ENCODE measurements at places on chromosomes 4 and X.
A peak's percentile ranks its signal among the peaks of the same experiment; 100 is the strongest.

DNA sequence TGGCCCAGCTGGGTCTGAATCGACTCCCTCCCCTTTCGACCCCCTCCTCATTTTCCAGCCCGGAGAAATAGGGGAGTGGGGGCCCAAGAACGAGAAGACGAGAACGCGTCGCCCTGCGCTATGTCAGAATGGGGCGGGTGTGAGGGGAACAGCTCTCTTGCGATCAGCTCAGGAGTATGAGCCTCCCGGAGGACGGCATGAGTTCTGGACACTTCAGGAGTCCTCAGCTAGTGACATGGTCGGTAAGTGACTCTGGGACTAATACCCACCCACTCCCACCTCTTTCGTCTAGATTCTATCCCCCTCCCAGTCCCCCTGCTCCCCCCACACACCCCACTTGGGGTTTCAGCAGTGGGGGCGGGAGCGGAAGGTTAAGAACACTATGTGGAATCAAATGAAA, 944 bp downstream of the KLF8 start:
- DNase-seq: no peak

DNA sequence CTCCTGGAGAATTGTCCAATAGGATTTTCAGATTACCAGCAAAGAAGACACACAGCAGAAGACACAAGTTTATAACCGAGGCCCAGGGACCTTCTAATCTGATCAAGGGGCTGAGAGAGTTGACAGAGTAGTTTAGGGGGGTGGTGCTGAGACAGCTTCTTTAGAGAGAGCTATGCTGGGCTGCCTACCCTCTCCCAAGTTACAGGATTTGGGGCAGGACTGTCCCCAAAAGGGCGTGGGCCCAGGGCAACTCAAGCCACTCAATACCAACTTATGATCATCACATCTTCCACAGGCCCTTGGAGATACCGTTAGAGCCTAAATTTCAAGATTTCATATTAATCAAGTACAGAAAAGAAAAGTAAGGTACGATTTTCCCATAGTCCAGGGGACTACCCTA, 43.0 kb downstream of the PDHA1 start:
- DNase-seq: no peak

GRCh38 chrX:97844161-97844560, 960.5 kb downstream of the RPA4 start:
- DNase-seq: no peak

DNA sequence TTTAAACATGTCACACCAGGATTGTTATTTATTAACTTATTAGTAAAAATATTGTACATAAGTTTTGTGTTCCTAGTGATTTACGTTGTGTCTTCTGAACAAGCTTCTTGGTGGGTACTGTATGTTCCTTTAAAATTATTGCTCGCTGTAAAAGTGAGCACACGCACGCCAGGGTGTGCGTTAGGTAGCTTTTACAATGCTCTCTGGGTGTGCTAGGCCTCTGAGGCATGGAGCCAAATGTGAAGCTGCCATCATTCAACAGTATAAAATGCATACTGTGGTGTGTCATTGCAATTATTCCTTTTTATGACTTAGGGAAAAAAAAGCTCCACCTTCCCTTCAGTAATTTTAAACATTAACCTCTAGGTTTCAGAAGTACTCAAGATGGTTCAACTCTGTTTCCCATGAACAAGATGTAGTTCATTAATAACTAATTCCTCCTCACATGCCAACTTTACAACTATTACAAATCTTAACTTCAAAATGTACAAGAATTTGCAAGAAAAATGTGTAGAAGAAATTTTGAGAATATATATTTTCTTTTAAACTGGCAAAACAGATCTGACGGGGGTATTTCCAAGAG, 42.4 kb downstream of the ATOH1 start:
- no peak for DNase-seq

- peak; percentile 5 for DNase-seq
Observed at GRCh38 chr4:95572304-95572991, 23.7 kb upstream of the UNC5C start.

GRCh38 chr4:148589182-148589581, 147.0 kb upstream of the NR3C2 start:
- DNase-seq: no peak

DNA sequence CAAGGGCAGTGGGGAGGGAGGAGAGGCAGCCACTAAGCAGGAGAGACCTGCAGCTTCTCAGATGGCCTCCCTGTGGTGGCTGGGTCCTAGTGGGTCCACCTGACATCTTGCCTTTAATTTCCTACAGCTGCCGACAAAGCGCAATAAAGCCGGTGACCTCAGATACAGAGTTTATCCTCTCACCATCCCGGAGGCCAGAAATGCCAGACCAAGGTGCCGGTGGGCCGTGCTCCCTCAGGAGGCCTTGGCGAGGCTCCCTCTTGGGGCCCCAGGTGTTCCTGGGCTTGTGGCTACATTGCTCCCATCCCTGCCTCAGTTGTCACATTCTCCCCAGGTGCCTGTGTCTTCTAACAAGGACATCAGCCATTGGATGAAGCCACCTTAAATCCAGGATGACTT, 103.0 kb downstream of the ADRA2C start:
- no peak for DNase-seq

DNA sequence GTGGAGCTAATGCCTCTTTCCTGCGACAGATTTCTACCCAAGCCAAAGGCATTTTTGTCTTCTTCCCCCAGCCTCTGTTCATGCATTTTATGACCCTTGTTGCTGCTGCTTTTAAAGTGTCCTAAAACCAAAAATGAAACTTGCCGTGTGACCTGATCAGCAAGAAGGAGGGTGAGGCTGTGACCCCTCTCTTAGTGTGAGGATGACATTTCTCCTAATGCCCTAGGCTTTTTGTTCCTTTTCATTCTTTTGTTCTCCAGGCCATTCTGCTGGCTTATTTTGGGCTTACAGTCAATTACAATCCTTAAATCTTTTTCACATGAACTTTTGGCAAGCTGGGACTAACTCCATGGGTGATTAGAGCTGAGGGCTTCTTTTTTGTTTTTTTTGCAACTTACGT, 34.4 kb downstream of the PTTG2 start:
- no peak for DNase-seq

- no peak for DNase-seq
Observed at GRCh38 chr4:99664716-99665115, 7.1 kb upstream of the C4orf54 start.

- DNase-seq: no peak
Observed at GRCh38 chr4:626201-627091, 1.1 kb downstream of the PDE6B start.

GRCh38 chrX:11363069-11363594, 69.9 kb downstream of the AMELX start:
- DNase-seq: no peak

DNA sequence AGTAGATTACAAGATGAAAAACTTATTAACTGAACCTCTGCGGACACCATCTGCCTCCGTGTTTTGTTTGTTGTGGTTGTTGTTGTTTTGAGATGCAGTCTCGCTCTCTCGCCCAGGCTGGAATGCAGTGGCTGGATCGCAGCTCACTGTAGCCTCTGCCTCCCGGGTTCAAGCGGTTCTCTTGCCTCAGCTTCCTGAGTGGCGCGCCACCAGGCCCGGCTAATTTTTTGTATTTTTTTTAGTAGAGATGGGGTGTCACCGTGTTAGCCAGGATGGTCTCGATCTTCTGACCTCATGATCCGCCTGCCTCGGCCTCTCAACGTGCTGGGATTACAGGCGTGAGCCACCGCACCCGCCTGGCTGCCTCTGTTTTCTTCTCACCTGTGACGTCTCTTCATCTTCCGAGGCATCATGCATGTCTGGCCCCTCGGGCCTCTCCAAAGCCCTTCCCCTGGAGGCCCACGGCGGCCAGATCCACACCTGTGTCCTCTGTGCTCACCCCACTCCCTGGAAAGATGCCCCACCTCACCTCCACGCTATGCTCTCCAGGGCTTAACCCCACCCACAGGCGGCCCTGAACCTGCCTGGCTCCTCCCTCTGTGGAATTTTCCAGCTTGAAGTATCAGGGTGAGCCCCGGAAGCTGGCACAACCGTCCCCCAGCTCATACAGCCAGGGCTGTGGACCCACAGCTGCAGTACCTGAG, 77.0 kb upstream of the MXD4 start:
- no peak for DNase-seq

DNA sequence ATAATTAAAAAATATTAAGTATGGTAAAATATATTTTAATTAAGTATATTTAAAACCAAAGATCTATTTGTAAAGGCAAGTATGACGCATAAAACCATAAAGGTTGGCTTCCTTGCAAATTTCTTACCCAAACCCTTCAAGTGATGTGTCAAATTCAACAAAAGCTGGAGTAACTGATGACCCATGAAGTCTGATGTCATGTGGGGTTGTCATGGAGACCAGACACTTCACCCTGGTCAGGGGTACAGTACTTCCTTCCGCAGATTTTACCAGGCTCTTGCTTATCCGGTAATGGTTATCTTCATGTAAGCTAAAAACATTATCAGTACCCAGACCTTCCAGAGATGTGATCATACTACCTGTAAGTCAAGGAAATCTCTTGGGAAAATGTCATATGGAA, 170.1 kb downstream of the WDFY3 start:
- no peak for DNase-seq

GRCh38 chr4:24771241-24771640, 24.1 kb upstream of the SOD3 start:
- DNase-seq: no peak

GRCh38 chr4:166673911-166674310, 560.4 kb downstream of the SPOCK3 start:
- DNase-seq: no peak

DNA sequence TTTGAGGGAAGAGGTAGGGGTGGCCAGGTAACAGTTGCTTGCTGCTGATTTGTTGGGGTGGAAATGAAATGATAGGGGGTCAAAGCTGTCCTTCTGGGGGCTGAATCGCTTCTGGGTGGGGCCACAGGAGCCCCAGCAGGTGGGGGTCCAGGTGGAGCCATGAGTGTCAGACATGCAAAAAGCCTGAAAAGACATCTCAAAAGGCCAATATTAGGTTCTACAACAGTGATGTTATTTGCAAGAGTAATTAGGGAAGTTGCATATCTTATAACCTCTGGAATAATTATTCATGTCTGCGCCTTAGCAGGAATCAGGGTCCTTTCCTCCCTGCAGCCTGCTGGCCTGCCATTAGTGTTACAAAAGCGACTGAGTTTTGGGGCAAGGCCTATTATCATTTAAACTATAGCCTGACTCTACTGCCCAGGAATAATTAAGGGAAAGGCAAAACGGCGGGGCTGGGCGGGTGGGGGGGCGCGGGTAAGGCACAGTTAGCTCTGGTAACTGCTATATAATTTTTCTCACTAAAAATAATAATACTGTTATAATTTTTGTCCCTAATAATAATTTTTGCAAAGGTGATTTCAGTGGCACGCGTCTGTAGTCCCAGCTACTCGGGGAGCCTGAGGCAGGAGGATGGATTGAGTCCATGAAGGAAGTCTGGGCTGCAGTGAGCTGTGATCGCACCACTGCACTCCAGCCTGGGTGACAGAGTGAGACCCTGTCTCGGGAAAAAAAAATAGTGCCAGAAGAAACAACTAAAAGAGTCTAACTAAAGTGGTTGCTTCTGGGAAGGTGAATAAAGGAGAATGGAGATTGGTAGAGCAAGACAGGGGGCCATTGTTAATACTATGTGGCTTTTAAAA, 145.7 kb downstream of the MAGEB17 start:
- DNase-seq: no peak

GRCh38 chr4:40915318-40916217, 165.8 kb downstream of the NSUN7 start:
- DNase-seq: peak; percentile 64

DNA sequence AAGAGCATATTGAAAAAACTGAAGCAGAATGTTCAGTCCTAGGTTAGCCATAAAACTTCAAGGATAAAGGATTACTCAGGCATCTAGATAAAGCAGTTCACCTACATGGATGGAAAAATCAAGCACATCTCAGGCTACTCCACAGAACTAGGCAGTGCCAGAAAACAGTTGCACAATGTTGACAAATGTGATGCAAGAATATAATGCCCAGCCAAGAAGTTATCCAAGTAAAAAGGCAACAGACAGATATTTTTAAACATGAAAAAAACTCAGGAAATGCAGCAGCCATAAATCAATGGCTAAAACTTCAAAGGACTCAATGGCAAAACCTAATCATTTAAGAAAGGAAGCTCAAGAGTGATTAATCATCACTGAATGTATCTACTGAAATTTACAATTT, 456.0 kb upstream of the FAM241A start:
- DNase-seq: peak; percentile 1

GRCh38 chr4:162685410-162685809, 481.3 kb downstream of the NAF1 start:
- no peak for DNase-seq

DNA sequence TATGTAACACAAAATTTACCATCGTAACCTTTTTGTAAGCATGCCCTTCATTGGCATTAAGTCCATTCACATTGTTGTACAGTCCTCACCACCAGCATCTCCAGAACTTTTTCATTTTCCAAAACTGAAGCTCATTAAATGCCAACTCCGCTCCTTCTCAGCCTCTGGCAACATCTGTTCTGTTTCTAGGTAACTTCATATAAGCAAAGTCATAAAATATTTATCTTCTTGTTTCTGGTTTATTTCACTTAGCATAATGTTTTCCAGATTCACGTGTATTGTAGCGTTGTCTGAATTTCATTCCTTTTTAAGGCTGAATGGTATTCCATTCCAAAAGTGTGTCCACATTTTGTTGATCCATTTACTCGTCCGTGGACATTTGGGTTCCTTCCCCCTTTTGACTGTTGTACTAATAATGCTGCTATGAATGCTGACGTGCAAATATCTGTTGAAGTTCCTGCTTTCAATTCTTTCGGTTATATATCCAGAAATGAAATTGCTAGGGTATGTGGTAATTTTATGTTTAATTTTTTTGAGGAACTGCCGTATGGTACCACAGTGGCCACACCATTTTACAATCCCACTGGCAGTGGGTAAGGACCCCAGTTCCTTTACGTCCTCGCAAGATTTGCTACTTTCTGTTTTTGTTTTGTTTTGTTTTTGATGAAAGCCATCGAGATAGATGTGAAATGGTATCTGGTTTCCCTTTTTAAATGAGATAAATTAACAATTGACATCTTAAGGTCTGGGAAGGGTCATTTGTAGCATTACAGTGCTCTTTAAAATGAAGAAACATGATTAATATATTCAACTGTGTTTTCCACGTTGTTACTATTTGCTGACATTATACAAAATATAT, 63.4 kb downstream of the PTTG2 start:
- no peak for DNase-seq

DNA sequence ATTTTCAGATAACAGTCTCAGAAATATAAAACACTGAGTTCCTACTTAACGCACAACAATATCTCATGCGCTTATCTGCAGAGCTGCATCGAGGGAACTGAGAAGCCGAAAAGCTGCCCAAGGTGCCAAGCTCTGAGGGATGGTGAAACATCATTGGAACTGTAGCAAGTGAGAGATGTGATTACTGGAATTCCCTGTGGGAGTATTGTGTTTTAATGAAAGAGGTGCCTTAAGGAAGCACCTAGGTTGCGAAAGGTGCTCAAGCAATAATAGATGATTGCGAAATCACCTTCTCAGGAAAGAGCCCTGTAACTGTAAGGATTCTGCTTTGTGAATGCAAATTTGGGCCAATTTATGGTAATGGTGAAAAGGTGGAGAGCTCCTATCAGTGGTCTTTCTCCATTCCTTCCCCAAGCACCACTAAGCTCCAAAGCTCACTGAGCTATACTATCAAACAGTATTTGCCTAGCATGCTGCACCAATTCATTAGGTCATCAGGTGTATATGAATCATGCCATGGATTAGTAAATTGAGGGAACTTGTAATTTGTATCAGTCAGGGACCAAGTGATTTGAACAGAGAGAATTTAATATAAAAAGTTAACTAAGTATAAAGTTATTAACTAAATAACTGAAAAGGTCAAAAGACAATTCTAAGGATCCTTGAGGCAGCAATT, 59.0 kb upstream of the ATP8A1 start:
- no peak for DNase-seq

All from fibroblast of skin of back (primary cell).